Upper lobe of left lung (tissue), 6 donors: ENCODE measurements at places on chromosomes 2 and 18. TPM values are rescaled to one million over a fixed set of nuclear protein-coding genes. Genes with fewer than 3 reads are reported as not detected.

The NEU4 gene
- total RNA-seq, result not detected

The TDRD15 gene
- not detected for total RNA-seq

DNA sequence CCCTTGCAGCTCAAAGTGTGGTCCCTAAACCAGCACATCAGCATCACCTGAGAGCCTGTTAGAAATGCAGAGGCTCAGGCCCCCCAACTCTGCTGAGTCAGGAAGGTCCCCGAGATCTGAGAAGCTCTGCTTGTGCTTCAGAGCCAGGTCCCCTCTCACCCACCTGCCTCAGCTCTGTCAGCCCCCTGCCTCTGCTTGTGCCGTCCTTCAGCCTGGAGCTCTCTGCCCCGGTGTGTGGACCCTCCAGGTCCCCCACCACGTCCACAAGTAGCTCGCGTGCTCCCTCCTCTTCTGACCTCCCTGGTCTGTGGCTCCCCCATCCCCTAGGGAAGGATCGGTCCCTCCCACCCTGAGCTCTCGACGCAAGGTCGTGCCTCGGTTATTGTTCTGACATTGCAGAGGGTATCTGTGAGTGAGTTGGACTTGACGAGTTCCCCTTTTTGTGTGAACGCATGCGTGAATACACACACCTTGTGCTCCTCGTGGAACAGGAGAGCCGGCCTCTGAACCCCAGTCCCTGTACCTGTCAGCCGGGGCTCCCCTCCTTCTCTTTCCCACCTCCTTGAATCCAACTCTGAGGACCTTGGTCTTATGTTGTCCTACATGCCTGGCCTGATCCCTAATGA is 75.5 kb upstream of the TAF1B start:
- no peaks in the 10 kb centered on the region for H3K27me3 ChIP-seq
- H3K27ac ChIP-seq, result no peak overlapping the region
- H3K36me3 ChIP-seq, result no peaks in the 10 kb centered on the region
- H3K4me3 ChIP-seq, result no peak overlapping the region

DNA sequence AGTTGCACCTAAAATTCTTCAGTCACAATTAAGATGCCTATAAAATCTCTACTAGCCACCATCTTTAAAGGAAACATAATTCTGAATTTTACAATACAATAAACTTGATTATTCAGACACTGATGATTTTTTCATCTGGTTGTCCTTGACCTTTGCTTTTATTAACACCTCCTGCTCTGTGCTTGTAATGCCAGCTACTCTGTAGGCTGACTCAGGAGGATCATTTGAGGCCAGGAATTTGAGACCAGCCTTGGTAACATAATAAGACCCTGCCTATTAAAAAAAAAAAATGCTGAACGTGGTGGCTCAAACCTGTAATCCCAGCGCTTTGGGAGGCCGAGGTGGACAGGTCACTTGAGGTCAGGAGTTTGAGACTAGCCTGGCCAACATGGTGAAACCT is 38.3 kb downstream of the HAT1 start:
- no peaks in the 10 kb centered on the region for H3K27me3 ChIP-seq
- H3K27ac ChIP-seq, result no peak overlapping the region
- no peak for DNase-seq

The BUB1 gene
- 2.5 TPM for total RNA-seq

The LRRC30 gene
- not detected for total RNA-seq

DNA sequence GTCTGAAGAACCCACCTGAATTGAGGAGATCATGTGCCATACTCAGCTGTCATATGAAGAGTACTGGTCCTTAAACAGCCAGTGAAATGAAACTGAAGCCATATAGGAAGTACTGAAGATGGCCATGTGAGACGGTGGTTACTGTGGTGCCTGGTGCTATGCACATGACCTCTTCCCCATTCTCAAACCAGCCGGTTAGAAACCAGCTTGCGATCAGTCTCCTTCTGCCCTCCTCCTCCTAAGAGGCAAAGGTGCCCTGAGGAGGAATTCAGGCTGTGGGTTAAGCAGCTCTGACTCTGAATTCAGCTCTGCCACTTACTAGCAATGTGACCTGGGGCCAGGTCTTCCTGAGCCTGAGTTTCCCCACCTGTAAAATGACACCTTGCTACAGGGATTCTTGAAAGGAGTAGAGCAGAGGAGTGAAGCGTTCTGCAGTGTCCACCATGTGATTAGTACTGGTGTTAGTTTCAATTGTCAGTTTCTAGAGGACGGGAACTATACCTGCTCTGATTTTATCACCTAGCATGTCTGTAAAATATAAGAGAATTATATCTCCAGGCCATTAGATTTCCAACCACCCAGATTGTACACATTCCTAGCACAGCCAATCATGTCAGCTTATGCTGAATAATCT is 5.1 kb downstream of the FECH start:
- H3K27me3 ChIP-seq, result no peaks in the 10 kb centered on the region
- peaks cover 16% of the 10 kb centered on the region for H3K4me1 ChIP-seq
- no peak for DNase-seq
- H3K36me3 ChIP-seq, result peaks cover 10% of the 10 kb centered on the region

The PLGLB1 gene
- not detected for total RNA-seq

The ANKRD30B gene
- total RNA-seq, result not detected
